CD4-positive, alpha-beta T cell treated with Interferon gamma for 1 hour (primary cell): ENCODE measurements at places on chromosomes 7 and 10.

DNA sequence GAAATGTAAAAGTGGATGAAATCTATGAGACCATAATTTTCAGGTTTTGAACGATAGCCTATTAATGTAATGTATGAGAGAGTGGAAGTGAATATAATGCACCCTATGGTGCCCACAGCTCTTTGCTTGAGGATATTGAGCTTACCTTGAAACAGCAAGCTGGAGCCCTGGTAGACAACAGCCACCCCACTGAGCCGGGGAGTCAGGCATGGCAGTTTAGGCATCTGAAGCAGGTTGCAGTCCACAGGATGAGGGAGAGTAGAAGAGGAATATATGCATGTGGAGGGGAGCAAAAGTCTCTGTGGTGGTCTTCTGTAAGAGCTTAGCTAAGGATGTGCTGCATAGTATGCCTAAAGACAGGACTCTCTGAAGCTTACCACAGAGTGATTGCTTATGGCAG is 817.3 kb downstream of the DNAJB9 start:
- no peak for DNase-seq

DNA sequence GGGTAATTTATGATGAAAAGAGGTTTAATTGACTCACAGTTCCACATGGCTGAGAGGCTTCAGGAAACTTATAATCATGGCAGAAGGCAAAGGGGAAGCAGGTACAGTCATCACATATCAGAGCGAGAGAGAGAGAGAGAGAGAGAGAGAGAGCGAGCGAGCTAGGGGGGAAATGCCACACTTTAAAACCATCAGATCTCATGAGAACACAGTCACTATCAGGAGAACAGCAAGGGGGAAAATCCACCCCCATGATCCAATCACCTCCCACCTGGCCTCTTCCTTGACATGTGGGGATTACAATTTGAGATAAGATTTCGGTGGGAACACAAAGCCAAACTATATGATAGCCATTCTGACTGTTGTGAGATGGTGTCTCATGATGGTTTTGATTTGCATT is 576.3 kb downstream of the GFRA1 start:
- no peak for DNase-seq

GRCh38 chr7:25861601-25862260 is 290.3 kb upstream of the NFE2L3 start:
- DNase-seq, result no peak

DNA sequence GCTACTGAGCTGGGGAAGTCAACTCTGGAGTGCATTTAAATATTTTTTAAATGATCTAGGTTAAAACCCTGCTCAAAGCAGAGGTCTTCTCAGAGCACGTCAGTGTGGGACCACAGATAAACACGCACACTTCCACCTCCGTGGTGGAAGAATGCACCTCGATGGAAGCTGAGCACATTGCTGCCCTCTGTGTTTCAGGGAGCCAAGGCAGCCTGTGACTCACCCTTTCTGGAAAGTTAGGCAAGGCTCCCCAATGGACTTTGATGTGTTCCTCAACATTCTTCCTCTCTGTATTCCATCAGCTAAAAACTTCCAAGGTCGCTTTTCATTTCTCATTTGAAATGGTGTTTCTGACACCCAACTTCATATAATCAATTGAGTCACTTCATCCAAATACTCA is 170.8 kb upstream of the KMT2E start:
- no peak for DNase-seq

GRCh38 chr10:86217371-86218080 is 149.1 kb downstream of the GRID1 start:
- no peak for DNase-seq

- no peak for DNase-seq
Measured at GRCh38 chr10:95319239-95319638, 28.4 kb upstream of the PDLIM1 start.

- DNase-seq, result no peak
Measured at GRCh38 chr7:127678337-127678736, 26.3 kb downstream of the SND1 start.

GRCh38 chr7:145986248-145986874 is 130.2 kb upstream of the CNTNAP2 start:
- no peak for DNase-seq

GRCh38 chr10:131315344-131315743 is 3.8 kb upstream of the TCERG1L start:
- no peak for DNase-seq

DNA sequence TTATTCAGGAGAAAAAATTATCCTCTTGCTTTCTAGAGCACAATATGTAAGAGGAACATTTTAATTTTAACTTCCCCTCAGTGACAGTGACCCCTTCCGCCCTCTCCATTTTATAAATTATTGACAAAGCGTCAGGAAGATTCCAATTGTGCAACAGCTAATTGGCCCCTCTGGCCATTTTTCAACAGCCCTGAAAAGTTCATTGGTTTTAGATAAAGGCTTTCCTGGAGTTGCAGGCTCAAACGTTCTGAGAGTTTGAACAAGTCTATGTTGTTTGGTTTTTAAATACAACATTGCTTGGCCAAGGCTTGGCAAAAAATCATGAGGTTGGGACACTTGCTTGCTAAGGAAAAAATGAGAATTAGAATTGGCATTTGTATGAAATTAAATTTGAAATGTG is 422.2 kb upstream of the ANKRD30A start:
- DNase-seq, result no peak

DNA sequence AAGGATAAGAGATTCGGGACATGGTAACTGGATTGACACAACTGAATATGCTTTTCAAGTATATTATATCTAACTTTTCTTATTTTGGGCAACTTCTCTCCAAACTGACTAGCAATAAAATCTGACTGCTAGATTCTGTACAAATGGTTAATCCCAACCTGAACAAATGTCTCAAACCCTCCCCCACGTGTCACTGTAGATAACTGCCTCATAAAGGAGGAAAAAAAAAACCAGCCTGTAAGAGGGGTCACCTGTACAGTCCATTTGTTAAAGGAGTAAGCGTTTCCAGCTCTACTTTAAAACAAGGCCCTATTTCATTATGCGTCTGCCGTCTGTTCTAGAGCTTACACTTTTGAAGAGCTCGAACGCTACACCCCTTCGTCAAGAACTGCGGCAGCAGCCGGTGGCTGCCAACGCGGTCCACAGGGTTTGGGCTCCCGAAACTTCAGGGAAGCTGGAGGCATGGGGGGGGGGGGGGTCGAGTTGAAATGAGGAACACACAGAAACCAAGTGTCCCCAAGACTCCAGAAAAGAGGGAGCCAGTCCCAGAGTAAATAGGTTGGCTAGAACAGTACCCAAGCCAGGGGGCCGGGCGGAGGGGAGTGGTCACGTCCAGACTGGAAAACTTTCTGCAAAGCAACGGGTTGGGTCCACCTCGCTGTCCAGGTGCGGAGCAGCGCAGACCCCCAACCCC is 492 bp downstream of the COG5 start:
- peak; percentile 8 for DNase-seq

DNA sequence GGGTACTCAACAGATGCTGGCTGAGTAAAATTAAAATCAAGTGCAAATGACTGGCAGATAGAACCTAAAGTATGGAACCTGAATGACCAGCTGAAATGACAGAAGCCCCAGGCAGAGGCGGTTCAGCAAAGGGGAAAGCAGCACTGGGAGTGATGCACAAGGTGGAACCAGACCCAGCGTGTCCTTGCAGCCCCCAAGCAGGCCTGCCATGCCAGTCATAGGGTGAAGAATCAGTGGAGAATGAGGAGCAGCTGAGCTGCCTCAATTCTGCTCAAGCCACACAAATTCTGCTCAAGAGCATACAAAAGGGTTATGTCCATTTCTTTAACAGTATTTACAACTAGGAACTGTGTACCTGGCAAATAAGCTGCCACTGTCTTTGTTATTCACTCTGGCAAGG is 8.7 kb downstream of the ACTR1A start:
- no peak for DNase-seq

DNA sequence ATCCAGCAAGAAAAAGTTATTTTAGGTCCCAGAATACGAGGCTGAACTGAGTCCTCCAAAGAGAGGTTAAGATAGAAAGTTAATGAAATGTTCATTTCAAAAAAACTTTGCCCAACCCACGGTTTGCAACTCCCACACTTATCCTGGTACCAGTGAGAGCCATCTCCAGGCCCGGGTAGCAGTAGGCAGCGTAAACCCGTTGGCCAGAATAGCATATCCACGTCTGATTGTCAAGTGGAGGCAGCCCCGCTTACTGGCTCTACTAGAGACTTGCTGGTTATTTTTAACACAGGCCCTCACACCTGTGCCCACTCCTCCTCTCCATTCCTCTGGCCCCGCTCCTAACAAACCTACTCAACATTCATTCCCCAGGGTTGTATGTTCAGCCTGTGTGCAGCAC is 109.7 kb downstream of the HIP1 start:
- DNase-seq, result no peak

GRCh38 chr7:80665526-80665925 is 27.1 kb downstream of the CD36 start:
- DNase-seq, result no peak

DNA sequence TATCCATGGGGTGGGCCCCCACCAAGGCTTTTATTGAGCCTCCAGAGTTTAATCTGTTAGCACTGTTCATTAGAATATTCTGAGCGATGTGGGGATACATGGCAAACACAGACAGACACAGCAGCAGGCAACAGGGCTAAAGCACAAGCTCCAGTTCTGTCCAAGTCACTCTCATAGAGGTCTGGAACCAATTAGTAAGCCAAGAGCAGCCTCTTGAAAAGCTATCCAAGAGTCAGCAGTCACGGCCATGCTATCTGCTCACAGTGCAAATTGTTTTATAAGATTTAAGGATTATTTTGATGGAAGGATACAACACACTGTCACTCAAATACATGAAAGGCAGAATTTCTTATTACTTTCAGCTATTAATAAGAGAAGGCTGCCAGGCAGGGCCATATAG is 86.4 kb upstream of the DGKB start:
- no peak for DNase-seq

GRCh38 chr7:131183611-131184119 is 144.0 kb upstream of the MKLN1 start:
- DNase-seq, result peak; percentile 3
